Gastroesophageal sphincter (tissue), 4 donors: ENCODE measurements at places on chromosomes 5 and 9. TPM values are rescaled to one million over a fixed set of nuclear protein-coding genes. Genes with fewer than 3 reads are reported as not detected.

DNA sequence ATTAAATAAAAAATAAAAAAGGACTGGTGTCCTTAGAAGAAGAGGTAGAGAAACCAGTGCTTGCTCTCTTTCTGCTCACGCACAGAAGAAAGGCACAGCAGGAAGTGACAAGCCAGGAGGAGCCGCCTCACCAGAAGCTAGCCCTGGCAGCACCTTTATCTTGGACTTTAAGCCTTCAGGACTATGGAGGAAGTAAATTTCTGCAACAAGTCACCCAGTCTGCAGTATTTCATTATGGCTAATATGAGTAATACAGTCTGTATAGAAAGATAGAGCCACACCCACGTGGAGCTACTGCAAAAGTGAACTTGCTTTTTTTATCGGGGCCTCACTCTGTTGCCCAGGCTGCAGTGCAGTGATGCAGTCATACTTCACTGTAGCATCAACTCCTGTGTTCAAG lies 68.4 kb downstream of the PDZD2 start:
- ATAC-seq: no peak

DNA sequence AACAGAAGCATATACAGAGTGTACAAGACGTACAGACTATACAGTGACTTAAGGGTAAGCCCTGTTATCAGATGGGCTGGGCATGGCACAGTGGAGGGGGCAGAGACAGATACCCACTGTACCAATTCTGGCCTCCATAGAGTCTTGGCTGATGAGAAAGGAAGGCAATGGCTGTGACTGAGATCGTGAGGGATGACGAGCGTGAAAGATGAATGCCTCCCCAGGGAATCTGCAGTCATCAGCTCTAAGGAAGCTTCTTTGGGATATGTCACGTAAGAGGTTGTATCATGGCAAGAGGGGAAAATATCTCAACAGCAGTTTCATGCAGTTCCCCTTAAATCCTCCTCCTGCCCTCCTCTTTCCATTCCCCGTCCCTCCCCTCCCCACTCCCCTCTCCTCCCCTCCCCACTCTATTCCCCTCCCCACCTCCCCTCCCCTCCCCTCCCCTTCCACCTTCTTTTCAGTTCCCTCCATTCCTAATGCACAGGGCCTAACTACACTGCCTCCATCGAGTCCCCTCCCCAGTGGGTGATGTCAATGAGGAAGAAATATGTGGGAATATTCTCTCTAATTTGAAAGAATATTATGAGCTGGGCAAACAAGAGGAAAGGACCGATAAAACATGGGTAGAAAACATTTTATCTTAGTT lies 226.4 kb upstream of the DAP start:
- no peak for ATAC-seq

GRCh38 chr5:1765141-1765879 lies 34.3 kb downstream of the MRPL36 start:
- no peak for ATAC-seq

Gene TMEM171
- total RNA-seq: not detected

GRCh38 chr9:126406075-126406667 lies 79.5 kb downstream of the MVB12B start:
- ATAC-seq: no peak

GRCh38 chr9:87148331-87149104 lies 201.2 kb upstream of the GAS1 start:
- peak; percentile 93 for ATAC-seq

Gene TRIM7
- total RNA-seq: 4.4 TPM

GRCh38 chr5:136453986-136454758 lies 88.8 kb upstream of the TRPC7 start:
- ATAC-seq: no peak

GRCh38 chr9:120438836-120439546 lies 141.0 kb downstream of the CDK5RAP2 start:
- ATAC-seq: no peak

Gene C5orf58
- not detected for total RNA-seq

GRCh38 chr5:177232358-177232757 lies 71.2 kb downstream of the RAB24 start:
- ATAC-seq: no peak

DNA sequence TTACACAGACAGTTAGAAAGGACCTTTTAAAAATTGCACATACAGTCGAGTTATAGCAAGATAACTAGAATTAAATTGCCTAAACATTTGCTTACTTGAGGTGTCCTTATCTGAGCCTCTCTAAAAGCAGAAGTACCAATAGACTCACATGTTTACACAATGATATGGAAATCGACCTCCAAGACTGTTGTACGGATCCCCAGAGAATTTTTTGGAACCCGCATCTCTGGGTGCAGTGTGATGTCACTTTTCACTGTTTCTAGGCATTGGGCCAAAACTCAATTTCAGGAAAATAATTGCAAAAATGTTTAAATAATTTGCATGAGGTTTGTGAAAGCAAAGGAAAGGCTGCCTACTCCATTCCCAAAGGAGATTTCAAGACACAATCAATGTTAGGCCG lies 63.1 kb upstream of the ATG10 start:
- ATAC-seq: no peak

GRCh38 chr9:74078647-74079046 lies 418.5 kb upstream of the RORB start:
- ATAC-seq: no peak

Gene MARCOL
- total RNA-seq: not detected

DNA sequence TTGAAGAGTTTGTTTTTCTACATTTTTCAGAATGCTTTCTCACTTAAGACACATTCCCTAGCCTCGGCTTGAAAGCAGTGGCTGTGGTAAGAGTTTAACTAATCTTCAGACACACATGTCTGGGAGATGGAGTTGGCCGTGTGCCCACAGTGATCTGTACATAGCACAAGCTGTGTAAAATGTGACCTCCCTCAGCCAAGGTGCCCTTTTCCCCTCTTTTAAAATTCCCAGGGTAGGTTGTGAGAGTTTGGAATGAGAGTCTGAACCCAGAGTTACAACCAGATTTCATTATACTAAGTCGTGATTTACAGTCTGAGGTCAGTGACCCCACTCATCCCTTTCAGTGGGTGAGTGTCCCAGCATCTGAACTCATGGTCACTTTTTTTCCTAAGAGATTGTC lies 230.4 kb downstream of the DOCK8 start:
- ATAC-seq: no peak

Gene ARHGEF28
- total RNA-seq: 16.9 TPM

Gene NEUROG1
- total RNA-seq: not detected

GRCh38 chr5:89324990-89325389 lies 442.0 kb upstream of the MEF2C start:
- ATAC-seq: no peak

DNA sequence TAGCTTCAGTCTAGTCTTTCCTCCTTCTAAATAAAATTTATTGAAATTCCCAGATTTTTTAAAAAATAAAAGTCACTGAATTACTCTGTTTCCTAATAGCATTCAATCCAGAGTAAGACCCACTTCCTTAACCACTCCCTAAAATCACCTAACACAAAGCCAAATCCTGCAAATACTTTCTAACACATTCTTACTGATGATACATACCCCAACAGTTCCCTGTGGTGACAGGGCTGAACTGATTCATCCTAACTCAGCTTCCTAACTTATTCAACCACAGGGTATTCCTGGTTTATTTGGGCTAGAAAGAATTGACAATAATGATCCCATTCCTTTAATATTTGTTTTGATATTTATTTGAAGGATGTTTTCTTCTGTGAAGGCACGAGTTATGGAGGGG lies 40.7 kb upstream of the ZNF300 start:
- ATAC-seq: no peak

DNA sequence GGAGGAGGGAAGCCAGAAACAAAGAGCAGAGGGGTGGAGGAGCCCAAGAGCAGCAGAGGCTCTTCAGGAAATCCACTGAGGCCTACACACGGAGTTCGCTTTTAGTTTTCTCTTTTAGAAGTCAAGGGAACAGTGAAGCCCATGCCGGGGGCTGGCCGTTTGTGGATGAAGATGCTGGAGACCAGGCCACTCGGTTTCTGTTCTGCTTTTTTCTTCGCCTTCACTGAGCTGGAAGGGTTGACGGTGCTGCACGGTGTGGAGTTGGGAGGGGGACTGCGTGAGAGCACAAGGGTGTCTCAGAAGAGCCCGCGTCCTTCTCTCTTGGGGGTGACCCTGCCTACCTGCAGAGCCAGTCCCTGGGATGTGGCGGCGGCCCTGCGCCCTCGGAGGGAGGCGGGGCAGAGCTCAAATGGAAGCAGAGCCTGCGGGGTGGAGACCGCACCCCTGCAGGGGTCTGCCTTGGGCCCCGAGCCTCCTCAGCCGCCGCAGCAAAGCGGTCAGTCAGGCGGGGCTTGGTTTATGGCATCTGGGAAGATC lies 68.5 kb upstream of the CACNA1B start:
- ATAC-seq: no peak

DNA sequence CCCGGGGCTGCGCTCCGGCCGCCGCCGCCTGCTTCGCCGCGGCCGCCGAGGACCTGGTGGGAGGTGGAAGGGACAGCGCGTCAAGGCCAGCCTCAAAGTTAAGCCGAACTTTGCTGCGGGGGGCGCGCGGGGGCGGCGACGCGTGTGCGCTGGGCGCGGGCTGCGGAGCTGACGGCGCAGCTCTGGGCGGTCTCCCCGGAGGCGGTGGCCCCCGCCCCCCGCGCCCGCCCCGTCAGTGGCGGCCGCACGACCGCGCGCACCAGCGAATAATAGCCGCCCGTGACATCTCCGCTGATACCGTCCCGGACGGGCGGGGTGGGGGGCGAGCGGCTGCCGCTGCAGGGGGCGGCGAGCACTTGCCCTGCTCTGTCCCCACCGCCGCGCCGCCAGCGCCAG lies 579 bp upstream of the FAM78A start:
- ATAC-seq: peak; percentile 10

GRCh38 chr5:2758632-2759031 lies 7.2 kb upstream of the IRX2 start:
- no peak for ATAC-seq

Gene HEMGN
- total RNA-seq: not detected

DNA sequence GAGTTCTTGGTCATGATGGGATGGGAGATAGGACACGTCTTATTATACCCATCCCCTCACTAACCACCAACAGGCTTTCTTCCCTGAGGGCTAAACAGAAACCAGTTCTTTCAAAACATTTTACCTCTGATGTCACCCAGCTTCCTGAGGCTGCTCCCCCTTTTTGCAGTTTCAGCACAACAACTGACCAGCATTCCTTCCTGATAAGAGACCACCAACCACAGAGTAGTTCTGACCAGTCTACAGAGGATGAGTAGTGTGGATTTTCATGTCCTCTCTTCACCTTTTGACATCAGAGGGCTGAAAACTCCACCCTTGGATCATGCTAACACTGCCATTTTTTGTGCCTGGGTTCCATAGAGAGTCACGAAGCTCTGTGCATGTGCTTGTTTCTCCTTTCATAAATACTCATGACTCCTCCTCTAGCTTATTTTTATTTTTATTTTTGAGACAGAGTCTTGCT lies 82.6 kb downstream of the OSTF1 start:
- no peak for ATAC-seq

- ATAC-seq: no peak
Measured at GRCh38 chr9:109451311-109452025, 46.6 kb downstream of the PTPN3 start.

- ATAC-seq: no peak
Measured at GRCh38 chr5:28226407-28226806, 1188.0 kb upstream of the CDH9 start.

DNA sequence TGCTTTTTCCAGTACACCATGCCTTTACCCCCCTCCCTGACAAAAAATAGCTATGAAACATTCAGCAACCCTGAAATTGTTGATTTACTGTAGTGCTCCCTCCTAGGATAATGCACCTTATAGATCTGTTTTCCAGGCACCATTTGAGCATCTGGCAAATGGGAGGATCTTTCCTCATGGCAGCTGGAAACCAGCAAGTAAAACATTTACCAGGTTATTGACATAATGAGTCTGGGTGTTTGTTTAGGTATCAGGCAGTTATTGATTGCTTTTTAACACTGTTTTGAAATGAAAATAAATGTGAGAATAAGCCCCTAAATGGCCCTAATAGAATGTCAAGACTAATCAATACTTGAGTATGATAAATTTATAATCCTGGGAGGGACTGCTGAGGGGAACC lies 57.3 kb upstream of the KLF4 start:
- no peak for ATAC-seq

Gene OSMR
- total RNA-seq: 32.5 TPM

- no peak for ATAC-seq
Measured at GRCh38 chr9:120654272-120654671, 60.0 kb downstream of the MEGF9 start.

DNA sequence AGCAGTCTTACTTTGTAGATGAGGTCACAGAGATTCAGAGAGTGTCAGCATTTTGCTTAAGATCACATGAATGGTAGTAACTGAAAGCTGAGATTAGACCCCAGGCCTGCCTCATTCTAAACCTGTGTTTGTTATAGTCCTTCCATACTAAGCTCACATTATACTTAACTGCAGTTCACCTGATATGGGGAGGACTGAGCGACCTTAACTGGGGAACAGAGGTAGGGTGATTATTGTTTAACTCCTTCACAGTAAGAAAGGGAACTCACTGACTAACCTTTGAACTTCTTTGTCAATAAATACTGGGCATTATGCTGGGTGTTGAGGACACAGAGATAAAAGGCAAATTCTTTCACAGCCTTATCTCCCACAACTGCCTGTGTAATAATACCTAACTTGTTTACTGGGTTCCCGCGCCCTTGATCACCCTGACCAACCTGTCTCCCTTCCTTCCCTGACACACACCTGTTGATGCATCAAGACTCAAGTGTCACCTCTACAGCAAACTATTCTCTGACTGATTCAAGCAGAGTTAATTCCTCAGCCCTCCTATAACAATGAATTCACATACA lies 27.2 kb downstream of the DEPDC1B start:
- no peak for ATAC-seq

Gene FAM221B
- not detected for total RNA-seq

Gene SLC27A6
- total RNA-seq: 42.8 TPM

- no peak for ATAC-seq
Measured at GRCh38 chr5:177405312-177405711, 4.1 kb downstream of the F12 start.

Gene GPR21
- total RNA-seq: 3.2 TPM

Gene DPP7
- total RNA-seq: 124 TPM

DNA sequence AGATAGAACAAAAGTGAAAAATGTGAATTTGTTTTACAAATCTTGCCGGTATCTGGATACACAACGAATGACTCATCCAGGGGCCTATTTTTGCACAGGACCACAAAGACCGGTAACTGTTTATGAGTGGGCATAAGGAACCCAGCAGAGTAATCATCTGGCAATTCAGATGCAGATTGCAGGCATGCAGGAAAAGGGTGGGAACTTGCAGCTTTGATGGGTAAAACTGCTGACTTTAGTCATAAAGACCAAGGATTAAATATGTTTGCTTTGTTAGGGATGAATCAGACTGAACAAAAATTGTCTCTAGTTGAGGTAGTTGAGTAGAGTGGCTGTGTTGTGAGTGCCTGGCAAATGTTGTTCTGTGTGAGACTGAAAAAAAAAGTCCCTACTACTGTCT lies 309.6 kb upstream of the CCNH start:
- no peak for ATAC-seq

GRCh38 chr9:81607593-81608288 lies 81.6 kb downstream of the TLE1 start:
- ATAC-seq: no peak
